Stimulated activated CD4-positive, alpha-beta T cell treated with anti-CD3 and anti-CD28 coated beads, TNF-alpha, amount 100 ng/mL, for 1 hour (primary cell): ENCODE measurements at places on chromosomes 5 and 9.

DNA sequence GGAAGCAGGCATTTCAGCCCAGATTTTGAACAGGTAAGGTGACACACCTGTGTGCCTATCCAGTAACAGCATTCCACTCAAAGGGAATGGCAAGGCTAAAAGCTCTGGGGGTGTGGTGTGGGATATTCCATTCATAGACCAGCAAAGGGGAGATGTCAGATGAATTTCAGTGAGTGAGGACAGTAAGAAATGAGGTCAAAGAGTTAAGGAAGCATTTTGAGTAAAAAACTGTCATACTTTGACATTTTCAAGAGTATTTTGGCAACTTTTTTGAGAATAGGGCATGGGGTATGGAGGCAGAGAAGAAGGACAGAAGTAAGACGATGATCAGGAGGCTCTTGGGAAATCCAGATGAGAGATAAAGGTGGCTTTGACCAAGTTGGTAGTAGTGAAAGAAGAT lies 2.2 kb upstream of the ELOVL7 start:
- no peak for DNase-seq

DNA sequence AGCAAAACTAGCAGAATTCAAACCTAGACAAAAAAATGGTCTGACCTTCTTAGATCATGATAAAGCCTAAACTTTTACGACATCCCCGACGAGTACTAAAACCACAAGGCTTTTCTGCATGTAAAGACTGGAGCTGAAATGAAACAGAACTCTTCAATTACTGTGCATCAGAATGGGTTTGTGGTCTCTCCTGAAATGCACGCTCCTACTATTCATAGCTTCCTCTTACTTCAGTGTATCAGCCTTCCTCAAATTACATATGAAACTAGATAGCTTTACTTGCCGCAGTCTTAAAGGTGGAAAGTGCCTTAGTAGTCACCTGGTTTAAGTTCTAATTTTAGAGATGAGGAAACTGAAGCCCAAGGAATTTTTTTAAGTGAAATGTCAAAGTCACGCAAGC lies 24.6 kb upstream of the MED10 start:
- DNase-seq = no peak

DNA sequence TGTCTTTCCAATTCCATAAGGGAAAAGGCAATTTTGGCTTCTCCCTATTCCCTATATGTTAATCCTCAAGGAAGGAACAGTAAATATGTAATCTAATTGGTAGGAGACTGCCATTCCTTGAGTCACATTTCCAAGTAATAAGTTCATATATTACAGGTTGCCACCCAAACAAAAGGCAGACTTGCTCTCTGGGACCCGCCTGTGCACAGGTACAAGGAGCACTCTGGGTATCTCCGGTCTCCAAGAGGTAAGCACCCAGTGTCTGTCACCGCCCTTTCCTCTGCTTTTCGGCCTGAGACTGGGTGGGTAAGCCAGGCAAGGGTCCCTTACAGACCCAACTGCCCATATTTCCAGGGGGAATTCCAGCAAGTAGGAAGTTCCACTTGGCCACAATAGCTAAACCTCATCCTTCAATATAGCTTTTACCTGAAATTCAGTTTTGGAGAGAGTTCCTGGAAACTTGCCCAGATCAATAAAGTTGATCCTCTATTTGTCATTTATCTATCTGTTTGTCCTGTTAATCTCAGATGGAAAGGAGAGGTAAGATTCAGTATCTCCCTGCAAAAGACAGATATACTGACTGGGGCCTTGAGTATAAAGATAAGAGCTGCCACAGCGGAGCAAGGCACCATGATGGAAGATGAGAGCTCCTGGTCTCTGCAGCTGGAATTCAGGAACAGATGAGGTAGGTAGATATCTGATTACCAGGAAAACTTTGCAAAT lies 81.8 kb downstream of the SUSD1 start:
- DNase-seq = no peak

DNA sequence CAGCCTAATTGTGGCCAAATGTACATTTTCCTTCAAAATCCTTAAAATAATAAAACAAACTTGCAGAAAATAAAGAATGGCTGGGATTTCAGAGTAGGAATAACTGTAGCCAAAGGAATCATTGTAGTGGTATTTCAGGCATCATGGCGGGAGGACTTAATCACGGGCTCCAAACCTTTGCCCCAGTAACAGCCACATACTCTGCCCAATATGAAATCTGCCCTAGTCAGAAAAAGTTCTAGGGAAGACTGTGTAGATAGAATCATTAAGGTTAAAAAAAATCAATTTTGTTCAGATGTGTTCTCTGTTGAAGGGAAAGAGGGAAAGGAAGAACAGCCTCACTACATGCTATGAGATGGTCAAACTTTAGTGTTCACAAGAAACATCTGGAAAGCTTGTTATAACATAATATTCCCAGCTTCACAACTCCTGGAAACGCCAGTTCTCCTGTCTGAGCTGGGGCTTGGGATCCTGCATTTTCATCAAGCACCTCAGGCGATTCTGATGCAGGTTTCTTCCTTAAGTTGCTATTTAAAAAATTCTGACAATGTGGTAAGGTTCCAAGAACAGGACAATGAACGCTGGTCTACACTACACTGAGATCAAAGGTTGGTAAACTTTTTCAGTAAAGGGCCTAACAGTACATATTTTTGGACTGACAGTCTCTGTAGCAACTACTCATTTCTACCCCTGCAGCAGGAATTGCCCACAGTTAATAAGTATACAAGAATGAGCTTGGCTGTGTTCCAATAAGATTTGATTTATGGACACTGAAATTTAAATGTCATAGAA lies 87.9 kb downstream of the CEMIP2 start:
- no peak for DNase-seq

DNA sequence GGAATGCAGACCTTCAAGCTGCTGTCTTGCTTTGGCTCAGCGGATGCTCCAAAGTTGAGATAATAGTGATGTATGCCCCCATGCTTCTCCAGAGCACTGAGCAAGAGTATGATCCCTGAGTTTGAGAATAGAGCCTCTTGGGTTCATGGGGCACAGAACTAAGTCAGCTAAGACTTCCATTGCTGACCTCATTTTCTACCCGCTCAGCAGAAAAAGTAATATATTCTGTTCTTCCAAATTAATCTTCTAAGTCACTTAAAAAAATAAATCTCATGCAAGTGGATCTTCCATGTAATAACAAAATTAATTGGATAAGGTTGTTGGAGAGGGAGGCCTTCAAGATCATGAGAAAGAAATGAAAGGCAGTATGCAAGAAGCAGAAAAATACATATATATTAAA lies 483.9 kb downstream of the DNAH5 start:
- DNase-seq = no peak

DNA sequence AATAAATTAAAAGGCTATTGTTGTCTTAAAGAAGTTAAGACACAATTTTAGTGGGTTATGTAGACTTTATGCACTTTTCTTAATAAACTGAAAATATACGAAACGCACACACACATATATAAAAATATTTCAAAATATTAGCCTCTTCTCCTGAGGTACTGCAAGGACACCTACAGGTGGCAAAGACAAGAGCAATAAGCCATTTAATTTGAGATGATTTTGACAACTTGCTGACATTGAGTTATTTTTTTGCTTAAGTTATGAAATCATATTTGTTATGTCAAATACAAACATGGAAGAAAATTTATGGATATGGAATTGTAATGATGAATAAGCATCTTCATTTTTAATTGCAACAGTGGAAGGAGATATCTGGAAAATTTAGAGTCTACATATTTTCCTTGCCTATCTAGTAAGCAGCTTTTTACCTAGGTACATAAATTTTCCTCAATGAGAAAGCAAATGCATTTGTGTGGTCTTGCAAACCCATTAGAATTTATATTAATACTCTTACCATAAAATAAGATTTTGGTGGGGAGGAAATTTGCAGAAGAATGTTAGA lies 301.6 kb downstream of the ISL1 start:
- DNase-seq = no peak

GRCh38 chr5:14580398-14581034 lies 1.1 kb upstream of the OTULINL start:
- DNase-seq = no peak

DNA sequence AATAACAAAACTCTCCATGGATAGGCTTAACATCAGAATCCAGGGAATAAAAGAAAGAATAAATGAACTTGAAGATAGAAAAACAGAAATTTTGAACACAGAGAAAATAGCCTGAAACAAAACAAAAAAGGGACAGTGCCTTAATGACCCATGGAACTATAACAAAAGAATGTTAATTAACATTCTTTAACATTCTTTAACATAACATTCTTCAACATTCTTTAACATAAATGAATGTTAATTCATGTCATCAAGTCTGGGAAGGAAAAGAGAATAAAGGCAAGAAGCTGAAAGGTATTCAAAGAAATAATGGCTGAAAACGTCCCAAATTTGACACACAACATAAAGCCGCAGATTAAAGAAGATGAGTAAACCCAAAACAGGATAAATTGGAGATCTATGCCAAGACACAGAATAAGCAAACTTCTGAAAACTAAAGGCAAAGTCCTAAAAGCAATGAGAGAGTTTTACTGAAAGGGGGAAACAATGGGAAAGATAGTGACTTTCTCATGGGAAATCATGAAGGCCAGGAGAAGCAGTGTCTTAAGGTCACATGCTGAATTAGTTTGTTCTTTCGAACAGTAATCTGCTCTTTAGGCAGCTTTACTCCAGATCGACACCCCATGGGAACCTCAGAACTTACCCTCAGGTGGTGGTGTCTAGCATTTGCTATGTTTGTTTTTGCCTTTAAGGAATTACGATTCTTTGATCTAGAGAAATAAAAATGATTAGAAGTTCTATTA lies 483.0 kb downstream of the KDM4C start:
- DNase-seq = no peak

GRCh38 chr9:5513966-5514616 lies 3.8 kb downstream of the PDCD1LG2 start:
- no peak for DNase-seq

GRCh38 chr9:93354451-93354850 lies 97.0 kb upstream of the FAM120A start:
- DNase-seq = no peak

DNA sequence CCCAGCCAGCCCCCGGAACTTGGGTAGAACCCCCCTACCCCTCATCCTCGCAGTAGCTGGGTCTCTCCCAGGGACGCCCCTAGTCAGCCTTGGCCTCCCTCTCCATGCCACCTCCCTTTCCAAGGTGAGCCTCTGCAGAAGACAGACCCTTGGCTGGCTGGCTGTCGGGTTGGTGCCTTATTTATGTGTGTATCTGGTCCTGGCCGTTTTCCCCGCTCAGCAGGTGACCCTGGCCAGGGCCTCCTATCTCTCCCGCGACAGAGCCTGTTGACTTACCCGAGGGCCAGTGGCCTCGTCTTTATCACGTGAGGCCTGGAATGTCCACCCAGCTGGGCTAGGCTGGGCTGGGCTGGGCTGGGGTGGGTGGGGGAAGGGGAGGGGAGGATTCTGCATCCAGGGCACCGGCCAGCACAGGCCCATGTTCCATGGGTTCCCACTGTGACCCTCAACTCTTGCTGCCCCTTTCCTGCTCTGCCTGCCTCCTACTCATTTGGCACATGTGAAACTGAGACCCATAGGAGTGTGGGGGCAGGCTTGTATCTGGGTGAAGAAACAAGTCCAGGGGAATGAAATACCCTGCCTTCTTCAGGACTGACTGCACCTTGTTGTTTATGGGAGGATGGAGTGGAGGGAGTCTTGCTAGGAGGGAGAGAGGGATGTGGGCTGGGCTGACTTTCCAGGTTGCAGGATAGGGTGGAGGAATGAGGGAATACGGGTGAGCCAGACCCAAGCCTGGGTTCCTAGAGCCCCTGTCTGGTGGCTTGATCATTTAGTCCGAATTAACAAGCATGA lies 3.1 kb downstream of the CXXC5 start:
- DNase-seq = no peak

DNA sequence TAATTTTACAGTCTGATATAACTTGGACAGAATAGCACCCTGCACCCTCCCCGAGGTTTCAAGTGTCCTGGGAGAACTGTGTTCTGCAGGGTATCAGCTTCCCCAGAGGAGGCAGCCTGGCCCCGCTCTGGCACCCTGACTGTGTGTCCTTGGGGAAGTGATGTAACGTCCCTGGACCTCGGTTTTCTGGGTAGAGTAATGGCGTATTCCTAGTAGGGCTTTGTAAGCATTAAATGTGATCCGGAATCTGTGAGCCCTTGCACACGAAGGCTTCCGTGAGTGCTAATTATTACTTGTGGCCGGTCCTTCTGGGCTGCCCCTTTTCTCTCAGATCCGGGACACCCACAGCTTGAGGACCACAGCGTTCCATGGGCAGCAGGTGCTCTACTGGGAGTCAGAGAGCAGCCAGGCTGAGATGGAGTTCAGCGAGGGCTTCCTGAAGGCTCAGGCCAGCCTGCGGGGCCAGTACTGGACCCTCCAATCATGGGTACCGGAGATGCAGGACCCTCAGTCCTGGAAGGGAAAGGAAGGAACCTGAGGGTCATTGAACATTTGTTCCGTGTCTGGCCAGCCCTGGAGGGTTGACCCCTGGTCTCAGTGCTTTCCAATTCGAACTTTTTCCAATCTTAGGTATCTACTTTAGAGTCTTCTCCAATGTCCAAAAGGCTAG lies 1.0 kb upstream of the CACFD1 start:
- DNase-seq = no peak

DNA sequence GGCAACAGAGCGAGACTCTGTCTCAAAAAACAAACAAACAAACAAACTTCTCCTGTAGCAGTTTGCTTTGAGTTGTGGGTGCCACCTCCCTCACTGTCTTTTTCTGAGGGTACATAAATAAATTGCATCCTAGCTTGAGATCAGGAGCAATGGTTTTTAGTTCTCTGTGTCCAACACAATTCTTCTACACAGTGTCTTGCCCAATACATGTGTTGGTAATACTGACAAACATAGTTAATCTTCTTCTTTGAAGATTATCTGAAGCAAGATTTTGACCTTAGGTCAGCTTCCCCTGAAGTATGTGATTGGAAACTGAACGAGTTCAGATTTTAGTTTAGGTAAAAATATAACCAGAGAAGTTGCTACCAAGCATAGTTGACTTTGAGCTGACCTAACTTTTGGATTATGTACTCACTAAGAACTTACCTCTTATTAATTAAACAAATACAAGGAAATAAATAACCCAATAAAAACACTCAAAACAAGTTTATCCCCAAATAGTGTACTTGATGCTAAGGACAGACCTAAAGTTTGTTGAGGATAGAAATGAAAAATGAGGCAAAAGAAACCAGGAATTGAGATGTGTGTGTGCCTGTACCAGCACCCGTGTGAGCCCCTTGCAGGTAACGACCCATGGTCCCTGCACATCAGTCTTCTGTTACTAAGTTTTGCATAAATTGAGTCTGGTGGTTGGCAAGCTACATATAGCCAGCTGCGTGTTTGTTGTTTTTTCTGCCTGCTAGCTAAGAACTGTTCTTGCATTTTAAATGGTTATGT lies 16.2 kb downstream of the TJP2 start:
- no peak for DNase-seq
